ENCODE measurements at places on chromosomes 13 and 19. TPM values are rescaled to one million over a fixed set of nuclear protein-coding genes. Genes with fewer than 3 reads are reported as not detected.

DNA sequence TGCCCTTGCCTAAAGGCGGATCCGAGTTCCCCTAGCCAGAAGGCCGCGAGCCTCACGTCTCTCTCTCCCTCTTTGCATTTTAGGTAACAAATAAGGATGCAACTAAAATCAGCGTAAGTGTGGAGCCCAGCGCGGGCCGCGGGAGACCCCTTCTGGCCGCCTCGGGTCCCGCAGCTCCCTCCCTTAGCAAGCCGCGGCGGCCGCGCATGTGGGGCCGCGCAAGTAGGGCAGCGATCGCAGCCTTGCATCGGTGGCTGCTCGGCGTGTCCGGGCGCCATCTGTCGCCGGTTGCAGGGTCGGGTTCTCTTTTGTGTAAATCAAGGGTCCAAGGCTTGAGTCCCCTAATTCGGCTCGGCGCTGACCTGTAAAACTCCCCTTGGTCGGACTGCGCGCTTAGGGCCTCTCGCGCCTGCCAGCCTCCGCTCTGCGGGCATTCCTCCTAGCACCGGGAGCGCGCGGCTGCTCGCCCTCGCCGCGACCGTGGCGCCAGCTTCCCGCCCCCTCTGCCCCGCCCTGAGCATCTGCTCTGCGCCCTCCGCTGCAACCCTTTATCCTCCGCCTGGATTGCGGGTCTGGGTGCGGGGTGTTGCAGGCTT is 2.7 kb downstream of the VSTM2B start:
- peak; percentile 91 for DNase-seq

Gene IGFL1
- total RNA-seq = not detected

Gene WDR87
- 0.14 TPM for total RNA-seq

Gene PSG5
- total RNA-seq = not detected

GRCh38 chr13:101204270-101205020 is 211.9 kb downstream of the NALCN start:
- DNase-seq = no peak

GRCh38 chr19:14369399-14370168 is 11.7 kb upstream of the ADGRE5 start:
- no peak for DNase-seq

Gene ZNF181
- total RNA-seq = 43.2 TPM

Gene ZNF440
- total RNA-seq = 10.7 TPM

DNA sequence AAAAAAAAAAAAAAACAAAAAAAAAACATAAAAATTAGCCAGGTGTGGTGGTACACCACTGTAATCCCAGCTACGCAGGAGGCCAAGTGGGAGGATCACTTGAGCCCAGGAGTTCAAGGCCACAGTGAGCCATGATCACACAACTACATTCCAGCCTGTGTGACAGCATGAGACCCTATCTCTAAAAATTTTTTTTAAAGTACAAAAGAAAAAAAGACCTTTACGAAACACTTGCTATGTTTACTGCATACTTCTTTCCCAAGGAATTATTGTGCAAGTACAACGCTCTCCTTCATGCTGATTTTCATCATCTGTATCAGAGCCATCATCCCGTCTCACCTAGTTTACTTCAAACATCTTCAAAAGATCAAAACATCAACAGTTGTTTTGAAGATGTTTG is 28.6 kb upstream of the ZNF780A start:
- no peak for DNase-seq

GRCh38 chr13:96299235-96299634 is 209.3 kb downstream of the HS6ST3 start:
- no peak for DNase-seq

DNA sequence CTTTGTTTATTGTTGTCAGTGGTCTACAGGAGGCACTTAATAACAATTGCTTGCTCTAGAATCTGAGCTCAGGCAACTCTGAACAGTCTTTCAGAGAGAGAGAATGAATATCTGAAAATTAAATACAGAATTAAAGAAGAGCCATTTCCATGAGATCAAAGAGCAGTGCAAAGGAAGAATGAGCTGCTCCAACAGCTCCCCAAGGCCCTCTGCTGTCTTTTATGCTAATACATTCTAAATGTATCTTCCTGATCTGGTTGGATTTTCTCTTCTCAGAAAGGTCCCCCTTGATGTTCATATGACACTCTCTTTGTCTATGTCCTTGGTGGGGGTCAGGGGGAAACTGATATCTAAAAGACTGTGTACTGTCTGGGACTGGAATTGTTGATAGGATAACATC is 1029.6 kb downstream of the PCDH9 start:
- no peak for DNase-seq

Gene GFY
- not detected for total RNA-seq
